ENCODE measurements at places on chromosomes 5 and 9.

GRCh38 chr9:133031496-133031911 is 707 bp downstream of the GTF3C5 start:
- DNase-seq = no peak

DNA sequence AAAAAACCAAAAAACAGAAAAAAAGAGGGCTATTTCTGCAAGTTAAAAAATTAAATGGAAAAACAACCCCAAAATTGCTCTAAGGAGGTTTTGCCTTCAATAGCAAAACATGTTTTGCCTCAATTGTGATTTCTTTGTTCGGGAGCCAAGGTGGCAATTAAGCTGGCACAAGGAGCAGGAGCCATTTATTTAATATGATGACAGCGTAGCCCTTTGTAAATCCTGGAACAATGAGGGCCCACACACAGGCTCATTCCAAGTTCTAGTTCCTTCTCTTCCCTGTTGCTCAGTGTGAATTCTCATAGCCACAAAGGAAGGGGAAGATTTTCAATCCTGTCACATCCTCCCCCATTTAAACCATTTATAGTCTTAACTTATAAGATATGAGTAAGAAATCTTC is 353.2 kb downstream of the PDE4D start:
- DNase-seq = no peak

- no peak for DNase-seq
These were observed 101.8 kb upstream of the LARP1 start for GRCh38 chr5:154653418-154653763.

DNA sequence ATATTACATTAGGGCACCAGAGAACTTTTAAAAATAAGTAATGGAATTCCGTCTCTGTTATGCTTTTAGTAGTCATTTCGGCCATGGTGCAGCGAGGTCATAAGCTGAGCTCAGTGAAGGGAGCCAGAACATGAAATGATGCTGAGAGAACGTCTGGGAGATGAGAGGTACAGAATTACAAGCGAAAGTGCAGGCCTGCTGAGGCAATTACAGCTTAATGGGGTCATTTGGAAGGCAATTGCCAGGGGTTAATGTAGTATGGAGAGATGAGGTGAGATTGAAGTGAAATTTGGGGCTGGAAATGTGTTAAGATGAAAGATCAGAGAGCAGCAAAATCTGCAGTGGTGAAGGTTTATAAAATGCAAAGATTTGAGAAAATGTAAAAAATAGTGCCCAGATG is 96.5 kb downstream of the PBX3 start:
- DNase-seq = no peak

DNA sequence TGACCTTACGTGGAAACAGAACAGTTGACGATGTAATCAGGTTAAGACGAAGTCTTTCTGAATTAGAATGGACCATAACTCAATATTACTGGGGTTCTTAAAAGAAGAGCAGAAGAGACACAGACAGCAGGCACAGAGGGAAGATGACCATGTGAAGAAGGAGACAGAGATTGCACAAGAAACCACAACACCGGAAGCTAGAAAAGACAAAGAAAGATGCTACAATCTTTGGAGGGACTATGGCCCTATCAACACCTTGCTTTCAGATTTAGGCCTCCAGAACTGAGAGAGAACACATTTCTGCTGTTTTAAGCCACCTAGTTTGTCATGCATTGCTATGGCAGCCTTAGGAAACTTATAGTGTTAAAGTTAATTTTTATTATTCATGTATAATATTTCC is 27.1 kb downstream of the CDH9 start:
- no peak for DNase-seq

- DNase-seq = no peak
These were observed 27.5 kb downstream of the KCNT1 start for GRCh38 chr9:135729480-135729879.

- no peak for DNase-seq
These were observed 425.3 kb downstream of the CSNK1G3 start for GRCh38 chr5:123937230-123937629.

DNA sequence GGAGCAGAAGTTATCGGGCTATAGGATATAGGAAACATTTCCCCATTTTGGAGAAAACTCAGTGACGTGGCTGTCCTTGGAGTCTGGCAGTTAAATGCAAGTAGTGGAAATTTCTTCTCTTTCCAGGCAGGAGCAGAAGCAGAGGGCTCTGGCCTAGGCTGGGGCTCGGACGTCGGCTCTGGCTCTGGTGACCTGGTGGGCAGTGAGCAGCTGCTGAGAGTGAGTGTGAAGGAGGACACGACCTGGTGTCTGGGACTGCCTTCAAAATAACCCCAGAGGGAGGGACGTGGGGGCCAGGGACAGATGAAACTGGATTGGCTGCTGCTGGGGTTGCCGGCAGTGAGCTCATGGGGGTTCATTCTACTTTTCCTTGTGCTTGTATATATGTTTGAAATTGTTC is 79.5 kb downstream of the COL15A1 start:
- DNase-seq = no peak

DNA sequence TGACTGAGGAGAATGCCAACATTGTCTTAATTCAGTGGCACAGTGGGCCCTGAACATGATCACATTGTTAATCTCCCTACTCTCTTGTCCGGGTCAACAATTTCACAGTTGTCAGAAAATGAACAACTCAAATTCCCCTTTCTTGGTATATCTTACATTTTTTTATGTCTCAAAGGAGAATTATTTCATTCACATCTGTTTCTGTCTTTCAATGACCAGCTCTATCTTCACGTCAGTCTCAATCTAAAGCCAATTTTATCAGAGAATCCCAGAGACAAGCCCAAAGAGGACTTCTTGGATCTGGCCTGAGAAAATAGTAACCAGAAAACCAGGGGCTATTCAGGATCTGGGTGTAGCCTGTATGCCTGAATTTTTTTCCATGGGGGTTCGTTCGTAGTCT is 477.5 kb downstream of the PDE4D start:
- no peak for DNase-seq

- no peak for DNase-seq
These were observed 46.1 kb upstream of the PCA3 start for GRCh38 chr9:76718166-76718565.

DNA sequence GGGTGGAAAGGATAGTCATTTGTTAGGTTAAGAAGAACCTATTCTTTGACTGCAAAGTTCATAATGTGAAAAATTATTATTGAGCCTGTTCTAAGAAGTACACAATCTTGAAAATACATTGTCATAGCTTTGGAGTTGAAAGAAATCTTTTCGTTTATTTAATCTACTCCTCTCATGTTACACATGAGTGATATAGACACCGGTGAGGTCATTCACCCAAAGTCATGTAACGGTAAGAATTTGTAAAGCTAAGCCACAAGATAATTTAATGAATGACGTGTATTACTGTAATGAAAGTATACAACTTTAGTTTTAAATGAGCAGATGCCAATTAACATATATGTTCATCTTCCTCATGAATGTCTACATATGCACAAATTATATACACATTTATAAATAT is 284.1 kb upstream of the PDE4D start:
- no peak for DNase-seq

DNA sequence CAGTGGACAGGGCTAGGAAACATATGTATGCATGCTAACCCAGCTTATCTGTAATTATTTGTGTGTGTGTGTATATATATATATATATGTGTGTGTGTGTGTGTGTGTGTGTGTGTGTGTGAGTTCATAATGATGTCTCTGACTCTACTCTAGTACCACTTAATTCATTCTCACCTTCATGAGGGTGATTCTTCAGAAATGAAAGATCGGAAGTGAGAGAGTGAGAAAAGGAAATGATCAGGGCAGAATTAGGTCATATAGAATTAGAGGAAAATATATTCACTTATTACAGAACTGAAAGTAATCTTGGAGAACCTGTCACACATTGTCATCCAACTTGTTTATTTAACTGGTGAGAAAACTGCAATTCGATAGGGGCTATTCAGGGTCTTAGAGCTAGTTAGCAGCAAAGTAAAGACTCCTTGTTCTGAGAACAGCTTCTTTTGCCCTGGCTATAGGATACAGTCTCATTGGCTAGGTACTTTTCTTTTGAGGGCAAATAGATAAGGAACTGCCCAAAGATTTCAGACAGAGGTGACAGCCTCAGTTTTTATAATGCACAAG is 58.8 kb downstream of the C9orf153 start:
- DNase-seq = no peak

DNA sequence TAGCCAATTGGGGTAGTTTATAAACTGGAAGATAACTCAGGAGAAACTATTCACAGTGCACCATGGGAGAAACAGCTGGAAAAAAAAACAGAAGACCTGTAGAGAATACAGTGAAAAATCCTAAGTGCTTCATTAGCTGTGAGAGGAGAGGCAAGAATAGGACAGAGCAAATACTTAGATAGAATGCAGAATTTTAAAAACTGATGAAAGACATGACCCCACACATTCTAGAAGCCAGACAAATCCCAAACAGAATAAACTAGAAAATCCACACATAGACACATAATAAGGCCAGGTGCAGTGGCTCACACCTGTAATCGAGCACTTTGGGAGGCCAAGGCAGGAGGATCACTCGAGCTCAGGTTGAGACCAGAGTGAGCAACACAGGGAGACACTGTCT is 7.5 kb upstream of the FAM151B start:
- no peak for DNase-seq

GRCh38 chr5:148811756-148812155 is 14.7 kb upstream of the ADRB2 start:
- no peak for DNase-seq

- DNase-seq = no peak
These were observed 18.8 kb downstream of the BRD8 start for GRCh38 chr5:138159666-138160065.

DNA sequence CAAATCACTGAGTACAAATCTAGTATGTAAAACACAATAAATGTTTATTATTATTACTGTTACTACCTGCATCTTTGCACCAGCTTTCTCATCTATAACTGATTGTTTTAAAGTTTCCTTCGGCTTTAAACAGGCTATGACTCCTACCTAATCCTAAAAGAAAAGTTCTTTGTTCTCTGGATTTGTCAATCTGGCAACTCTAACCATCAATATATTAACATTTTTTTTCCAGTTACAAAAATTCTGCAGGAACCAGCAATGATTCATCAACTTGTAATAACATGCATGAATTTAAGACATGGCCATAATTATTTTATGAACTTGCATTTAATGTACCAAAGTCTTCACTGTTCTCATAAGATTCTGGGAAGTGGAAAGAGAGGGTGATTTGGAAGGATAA is 228.5 kb downstream of the PIK3R1 start:
- DNase-seq = no peak

DNA sequence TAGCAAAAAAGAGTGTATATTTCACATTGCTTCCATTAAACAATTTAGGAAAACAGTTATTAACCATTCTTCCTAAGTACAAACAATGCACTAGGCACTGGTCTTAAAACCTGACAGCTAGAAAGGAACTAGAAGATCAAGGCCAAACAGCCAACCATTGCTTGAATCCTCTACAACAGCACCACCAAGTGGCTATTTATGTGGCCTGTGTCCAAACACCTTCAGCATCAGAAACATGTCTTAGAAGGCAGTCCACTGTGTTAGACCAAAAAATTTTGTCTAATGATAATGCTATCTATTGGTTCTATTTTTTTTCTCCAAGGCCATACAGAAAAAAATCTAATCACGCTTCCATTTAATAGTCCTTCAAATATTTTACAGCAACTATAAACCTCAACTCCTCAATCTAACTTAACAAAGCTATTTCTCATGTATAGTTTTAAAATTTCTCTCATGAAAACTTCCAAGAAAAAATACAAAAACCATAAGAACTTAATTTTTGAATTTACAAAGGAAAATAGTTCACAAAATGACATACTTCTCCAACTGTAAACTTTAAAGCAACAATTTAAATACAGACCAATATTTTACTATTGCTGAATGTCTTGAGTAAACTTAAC is 36.1 kb downstream of the CAAP1 start:
- DNase-seq = no peak

DNA sequence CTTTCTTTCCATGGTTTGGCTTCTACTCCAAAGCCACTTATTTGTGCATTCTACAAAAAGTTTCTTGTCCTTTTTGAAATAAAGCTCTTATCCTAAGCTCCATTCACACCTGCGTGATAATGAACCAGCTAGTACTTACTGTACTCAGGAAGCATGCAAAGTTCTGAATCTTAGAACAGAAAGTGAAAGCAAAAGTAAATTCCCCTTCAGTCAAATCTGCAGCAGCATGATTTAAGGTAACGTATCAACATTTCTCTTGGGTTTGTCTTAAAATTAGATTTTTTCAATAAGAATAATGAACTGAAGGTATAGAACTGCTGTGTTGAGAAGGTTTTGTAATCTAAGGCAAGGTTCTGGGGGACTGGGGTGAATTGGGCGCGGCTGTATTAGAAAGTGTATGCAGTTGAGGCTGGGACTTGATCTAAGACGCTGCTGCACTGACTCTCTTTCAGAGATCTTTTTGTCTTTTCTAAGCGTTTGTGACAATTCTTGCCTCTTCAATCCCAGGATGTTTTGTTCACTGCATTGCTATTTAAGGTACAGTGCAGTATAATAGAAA is at the start of gene ERAP2:
Gene ERAP2, plus strand, starts transcription at position 209 of the 559 bp plus-strand sequence. CDS start 3,186 bp downstream, outside the sequence.
- DNase-seq = no peak

DNA sequence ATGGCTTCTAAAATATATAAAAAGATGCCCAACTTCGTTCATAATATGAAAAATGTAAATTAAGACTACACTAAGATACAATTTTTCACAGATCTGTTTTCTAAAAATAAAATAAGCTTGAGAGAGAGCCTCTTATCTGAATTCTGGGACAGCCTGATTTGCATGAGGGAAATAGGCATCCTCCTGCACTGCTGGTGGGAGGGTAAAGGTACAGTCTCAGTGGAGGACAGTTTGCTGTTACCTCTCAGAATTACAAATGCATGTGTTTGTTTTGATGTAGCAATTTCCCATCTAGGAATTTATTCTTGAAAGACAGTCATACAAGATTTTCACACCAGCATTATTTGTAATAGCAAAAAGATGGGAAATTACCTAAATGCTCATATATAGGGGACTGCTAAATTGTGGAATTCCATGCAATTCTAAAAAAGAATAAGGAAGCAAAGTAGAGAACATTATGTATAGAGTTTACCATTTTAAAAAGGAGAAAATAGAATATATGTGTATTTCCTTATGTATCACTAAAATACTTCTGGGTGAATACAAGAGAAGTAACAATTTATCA is 75.7 kb downstream of the ZSWIM6 start:
- no peak for DNase-seq

Measured in T-helper 1 cell (primary cell).